EH (cell line): ENCODE measurements at places on chromosomes 16 and 17.

GRCh38 chr17:72682605-72683004 is 409.9 kb downstream of the SLC39A11 start:
- peak; percentile 84 for DNase-seq

DNA sequence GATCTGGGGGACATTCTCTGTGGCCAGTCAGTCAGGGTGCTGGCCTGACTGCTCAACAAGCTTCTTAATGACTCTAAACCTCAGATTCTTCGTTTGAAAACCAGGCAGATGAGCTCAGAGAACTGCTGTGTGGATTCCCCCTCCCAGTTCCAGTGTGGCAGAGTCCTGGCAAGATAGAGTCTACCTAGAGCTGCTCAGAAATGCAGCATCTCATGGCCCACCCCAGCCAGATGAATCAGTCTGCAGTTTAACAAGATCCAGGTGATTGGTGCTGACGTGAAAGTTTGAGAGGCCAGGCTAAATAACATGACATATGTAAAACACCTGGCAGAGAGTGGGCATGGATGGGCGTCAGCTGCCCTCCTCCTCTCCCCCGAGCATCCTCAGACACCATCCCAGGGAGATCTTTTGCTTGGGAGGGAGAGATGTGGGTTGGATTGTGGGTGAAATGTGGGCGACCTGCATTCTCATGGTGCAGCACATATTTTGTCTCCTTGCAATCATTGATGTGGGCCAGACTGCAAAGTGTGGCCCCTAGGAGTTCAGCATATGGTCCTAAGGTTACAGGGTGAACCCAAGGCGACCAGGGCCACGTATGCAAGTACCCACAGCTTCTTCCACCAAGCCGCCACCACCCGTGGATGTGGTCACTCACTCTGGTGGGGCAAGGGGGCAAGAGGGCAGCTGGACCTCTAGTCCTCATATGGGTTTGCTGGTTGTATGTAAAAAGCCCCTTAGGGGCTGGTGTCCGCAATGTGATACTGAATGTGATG is 19.5 kb downstream of the SOCS3 start:
- DNase-seq, result no peak

DNA sequence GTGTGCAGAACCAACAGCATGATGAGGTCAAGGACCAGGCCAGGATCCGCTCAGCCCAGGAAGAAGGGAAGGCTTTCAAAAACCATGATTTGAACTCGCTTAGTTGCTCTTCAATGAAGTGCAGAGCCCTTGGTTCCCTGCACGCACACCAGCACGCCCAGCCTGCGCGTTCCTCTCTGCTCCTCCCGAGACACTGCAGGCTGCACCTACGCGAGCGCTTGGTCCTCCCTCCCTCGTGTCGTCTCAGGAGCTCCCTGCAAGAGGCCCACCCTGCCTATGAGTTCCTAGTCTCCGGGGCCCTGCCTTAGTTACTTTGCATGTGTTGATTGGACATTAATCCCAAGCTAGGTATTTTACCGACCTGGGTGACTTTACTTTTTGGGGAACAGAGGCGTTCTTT is 132.9 kb upstream of the TNRC6C start:
- no peak for DNase-seq

GRCh38 chr16:57999971-58000705 is at the start of gene ZNF319:
TSS of gene ZNF319 (minus strand) at chr16:58000672. CDS start at chr16:57998265, 2,407 bp downstream.
- peak; percentile 29 for DNase-seq

DNA sequence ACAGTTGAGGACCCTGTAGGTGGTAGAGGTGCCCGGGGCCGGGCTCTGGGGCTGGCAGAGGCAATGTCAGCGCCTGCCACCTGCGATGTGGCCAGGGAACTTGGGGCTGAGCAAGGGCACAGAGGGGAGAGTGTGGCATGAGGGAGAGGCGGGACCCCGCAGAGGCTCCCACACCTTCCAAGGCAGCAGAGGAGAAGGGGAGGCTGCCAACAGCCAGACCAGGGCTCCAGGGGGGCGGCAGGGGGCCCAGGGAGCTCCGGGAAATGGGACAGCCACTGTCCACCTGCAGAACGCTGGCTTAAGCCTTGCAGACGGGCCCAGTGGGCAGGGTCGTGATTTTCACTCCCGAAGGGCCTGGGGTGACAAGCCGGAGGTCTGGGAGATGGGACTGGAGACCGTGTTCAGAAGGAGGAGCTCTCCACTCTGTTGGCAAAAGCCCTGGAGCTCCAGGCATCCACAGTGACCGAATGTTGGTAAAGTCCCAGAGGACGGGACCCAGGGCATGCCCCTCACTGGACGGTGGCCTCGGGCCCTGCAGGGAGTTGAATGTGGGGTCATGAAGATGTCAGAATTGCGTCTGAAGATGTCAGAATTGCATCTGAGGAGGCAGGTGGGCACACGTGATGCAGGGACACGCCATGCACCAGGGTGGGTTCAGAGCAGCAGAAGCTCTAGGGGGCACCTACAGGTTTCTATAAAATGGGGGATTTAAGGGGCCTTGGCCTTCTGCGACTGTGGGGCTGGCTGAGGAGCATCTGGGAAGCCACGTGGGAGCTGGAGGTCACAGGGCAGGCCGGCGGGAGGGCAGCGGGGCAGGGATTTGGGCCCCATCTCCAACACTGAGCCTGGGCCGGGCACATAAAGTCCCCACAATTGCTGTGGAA is 18.6 kb downstream of the CD7 start:
- DNase-seq, result no peak

GRCh38 chr17:18190628-18191235 is 7.1 kb downstream of the ALKBH5 start:
- DNase-seq, result no peak

DNA sequence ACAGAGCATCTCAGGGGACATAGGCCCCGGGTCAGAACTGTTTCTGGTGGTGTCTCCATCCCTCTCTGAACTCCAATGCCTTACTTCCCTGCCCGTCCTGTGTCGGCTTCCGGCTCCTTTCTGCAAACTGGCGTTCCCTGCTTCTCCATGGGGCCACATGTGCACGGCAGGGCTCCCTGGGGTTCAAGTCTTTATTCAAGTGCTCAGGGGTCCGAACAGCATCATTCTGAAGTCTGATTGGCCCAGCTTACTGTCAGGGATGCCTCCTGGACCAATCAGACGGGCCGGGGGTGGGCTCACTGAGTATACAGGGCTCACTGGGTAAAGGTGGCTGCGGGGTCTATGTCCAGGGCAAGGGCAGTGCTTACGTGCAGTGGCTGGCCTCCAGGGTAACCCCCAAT is 17.1 kb downstream of the C16orf82 start:
- DNase-seq, result no peak

DNA sequence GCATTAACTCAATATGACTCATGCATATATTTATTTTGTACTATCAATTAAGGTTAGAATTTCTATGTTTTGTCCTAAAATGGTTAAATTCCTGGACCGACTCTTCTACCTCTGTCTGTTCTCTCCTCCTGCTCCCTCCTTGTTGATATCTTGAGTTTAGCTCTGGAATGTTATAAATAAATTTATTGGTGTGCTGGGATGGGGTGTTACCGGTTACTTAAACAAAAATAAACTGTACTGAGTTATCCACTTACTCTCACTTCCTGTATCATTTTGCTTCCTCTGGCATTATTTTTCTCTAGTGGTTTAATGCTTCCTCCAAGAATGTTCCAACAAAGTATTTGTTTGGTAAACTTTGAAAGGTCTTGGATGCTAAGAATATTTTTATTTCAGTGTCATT is 120.1 kb downstream of the ABCA8 start:
- peak; percentile 2 for DNase-seq

GRCh38 chr16:56363181-56363716 is 62.1 kb downstream of the AMFR start:
- no peak for DNase-seq

DNA sequence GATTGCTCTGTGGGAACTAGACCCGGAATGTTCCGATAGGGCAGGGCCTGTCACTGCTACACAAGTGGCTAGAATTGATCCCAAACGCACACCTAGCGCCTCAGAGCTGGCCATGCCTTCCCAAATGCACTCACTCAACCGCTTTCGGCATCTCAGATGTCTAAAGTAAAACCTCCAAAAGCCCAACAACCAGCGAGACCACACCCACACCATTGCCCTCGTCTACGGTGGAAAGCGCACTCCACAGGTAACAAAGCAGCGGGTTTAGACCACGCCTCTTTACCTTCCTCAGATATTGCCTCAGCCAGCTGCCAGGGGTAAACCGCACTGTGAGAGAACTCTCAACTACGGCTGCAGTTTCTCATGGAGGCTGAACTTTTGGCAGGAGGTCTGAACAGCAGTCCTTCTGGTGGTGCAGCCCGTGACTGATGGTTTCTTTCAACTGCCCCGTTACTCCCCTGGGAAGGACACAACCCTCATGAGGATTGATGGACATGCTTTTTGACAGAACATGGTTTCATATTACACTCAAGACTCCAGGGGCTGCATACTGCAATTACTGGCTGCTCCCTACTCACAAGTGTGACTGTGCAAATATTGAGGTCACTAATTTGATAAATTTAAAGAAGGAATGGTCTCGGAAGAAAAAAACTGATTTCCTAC is 34.5 kb downstream of the USP7 start:
- no peak for DNase-seq

GRCh38 chr17:81396722-81397313 is 1.6 kb downstream of the BAHCC1 start:
- DNase-seq, result peak; percentile 63

DNA sequence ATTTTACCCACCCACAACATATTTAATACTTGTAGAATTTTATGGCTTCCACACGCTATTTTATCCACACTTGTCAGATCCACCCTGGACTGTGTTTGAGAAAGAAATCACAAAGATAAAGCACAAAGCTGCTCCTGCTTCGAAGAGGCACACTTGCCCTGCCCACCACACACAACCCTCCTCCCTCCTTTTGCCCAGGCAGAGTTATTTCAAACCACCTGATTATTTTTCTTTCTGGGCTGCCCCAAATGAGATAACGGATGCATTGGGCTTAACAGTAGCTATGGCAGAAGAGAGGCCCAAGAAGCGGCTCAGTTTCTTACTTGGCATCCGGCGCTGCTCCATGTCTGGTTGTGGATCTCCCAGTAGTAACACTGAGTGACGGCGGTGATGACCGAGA is 27.2 kb downstream of the PKD1L3 start:
- DNase-seq, result no peak

DNA sequence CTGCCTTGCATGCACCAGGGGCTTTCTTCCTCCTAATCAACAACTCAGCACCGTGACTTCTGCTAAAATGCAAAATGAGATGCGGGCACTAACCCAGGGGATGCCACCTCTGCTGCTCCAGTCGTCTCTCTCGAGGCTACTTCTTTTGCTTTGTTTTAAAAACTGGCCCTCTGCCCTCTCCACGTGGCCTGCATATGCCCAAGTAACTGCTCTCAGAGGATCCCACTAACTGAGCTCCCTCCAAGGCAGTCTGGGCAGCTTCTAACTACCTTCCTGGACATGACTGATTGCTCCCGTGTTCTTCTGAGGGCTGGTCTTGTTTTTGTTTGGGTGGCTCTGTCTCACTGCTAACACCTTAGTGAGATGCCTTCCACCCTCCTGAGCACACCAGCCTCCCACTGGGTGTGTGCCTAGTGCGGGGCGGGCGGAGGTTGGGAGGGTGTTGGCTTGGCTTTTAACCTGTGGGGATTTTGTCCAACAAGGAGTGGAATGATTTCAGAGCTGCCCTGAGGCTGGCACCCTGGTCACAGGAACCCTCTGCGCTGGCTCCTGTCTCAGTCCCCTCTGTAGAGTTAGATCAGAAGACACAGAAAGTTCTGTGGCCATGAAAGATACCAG is 8.9 kb upstream of the LGALS9 start:
- no peak for DNase-seq

DNA sequence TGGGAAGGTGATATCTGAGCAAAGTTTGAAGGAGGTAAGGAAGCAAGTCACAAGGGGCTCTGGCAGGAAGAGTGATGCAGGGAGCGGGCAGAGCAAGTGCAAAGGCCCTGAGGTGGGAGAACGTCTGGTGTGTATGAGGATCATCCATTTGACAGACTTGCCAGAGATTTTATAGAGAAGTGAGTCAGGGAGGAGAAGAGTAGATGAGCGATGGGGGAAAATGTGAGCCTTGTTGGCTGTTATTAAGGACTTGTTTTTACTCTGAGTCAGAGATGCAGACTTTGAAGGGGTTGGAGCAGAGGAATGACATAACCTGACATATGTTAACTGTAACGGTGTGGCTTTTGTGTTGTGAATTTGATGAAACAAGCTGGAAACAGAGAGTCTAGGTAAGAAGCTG is 3.5 kb upstream of the CLEC10A start:
- peak; percentile 10 for DNase-seq

GRCh38 chr17:40940266-40940665 is 2.8 kb upstream of the KRT23 start:
- no peak for DNase-seq

- DNase-seq, result peak; percentile 79
These were observed 8.8 kb downstream of the ZG16B start for GRCh38 chr16:2838928-2839327.

GRCh38 chr16:58111302-58111627 is 17.9 kb downstream of the CFAP20 start:
- no peak for DNase-seq

DNA sequence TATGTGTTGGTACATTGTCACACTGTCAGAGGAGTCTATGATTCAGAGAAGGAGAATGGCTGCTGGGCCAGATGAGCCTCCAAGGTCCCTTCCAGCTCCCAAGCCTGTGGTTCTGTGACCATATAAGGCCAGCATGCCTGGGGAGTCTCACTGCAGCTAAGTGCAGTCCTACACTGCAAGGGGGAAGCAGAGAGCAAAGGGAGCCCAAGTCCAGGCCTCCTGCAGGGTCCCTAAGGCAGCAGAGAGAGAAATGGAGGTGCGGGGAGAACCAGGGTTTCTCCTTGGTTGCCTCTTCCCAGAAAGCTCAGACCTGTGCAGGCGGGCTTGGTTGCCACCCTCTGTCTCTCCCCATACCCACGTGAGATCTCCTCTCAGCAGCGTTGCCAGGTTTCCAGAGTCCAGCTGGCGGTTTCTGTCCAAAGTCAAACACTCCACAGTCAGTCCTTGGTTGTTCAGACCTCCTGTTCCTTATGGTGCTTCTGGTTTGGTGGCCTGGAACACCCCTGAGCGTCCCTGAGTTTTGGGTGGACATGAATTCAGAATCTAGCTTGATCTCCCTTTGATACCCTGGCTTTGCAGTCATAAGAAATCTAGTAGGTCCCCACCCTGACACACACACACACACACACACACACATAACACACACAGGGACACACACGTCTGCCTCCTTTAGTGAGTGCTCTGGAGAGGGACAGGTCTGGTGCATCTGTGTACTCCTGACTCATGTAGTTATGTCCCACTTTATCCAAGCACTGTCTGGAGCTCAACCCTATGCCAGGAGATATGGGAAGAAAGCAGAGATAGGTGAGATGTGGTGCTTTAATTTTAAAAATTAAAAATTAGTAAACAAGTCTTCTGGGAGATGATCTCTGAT is 78.8 kb downstream of the GNAO1 start:
- peak; percentile 99 for DNase-seq
